ENCODE measurements at places on chromosomes 2 and 18.

GRCh38 chr2:99631700-99632099, 141.9 kb upstream of the REV1 start:
- DNase-seq: no peak

GRCh38 chr2:135066710-135067109, 14.6 kb downstream of the RAB3GAP1 start:
- DNase-seq: no peak

DNA sequence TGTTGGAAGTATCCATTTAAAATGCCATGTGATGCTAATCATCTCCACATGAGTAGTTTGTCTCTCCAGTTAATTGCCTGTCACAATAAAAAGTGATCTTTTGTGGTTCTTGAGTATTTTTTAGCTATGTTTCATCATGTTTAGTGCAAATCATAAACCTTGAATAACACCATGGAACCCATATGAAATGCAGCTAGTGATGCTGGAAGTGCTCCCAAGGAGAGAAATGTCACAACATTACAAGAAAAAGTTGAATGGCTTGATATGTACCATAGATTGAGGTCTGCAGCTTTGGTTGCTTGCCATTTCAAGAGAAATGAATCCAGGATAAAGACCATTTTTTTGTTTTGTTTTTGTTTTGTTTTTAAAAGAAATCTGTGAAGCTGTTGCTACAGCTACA, 14.3 kb downstream of the PTPN4 start:
- DNase-seq: no peak

DNA sequence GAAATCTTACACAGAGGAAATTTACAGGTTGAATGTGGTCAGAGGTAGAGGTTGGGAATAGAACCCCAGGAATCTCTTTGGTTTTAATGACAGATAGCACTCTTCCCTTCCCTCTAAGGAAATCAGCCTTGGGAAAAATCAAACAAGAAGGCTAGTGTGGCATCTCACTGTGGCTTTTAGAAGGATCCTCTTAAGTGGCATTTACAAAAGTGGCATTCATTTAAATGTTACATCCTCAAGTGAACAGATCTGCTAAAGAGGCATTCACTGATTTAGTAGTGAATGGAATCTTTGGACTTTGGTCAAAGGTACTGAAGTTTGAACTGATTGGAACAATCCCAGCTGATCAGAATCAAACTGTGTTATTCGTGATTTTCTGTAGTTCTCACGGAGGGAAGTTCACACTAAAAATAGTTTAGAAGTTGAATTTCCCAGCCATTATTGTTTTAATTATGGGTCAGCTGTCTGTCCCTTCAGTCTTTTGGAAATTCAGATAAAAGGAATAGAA, 136.5 kb upstream of the FN1 start:
- DNase-seq: no peak

DNA sequence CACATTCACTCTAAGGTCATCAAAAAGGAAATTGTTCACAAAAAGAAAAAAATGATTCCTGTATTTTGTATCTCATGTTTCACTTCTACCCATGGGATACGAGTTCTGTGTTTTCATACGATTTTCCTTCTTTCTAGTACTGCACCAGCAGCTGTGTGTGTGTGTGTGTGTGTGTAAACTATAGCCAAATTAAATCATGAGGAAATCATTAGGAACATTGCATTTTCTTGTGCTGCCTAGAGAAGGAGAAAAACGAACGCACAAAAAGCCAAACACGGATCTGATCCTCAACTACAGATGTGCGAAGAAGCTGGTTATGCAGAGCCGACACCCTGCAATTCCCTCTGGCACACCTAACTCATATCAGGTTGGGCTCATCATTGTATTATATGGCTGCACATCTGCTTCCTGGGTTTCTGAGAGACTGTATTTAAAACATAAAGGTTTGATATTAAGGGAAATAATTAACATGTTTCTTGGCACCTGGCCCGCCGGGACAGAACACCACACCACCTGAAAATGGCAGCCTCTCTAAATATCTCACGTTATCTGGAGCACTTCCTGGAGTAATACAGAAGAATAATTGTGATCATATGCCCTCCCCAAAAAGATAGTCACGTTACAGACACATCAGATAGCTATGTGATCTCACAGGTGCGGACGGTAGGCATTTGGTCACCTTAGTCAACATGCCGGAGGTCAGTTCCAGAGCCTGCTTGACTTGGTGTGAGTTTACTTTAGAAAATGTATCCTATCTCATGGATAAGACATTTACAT, 586.3 kb upstream of the SALL3 start:
- DNase-seq: no peak

GRCh38 chr2:105518897-105519296, 120.0 kb upstream of the FHL2 start:
- DNase-seq: no peak

- no peak for DNase-seq
Measured at GRCh38 chr2:1305342-1306013, 107.8 kb upstream of the TPO start.

DNA sequence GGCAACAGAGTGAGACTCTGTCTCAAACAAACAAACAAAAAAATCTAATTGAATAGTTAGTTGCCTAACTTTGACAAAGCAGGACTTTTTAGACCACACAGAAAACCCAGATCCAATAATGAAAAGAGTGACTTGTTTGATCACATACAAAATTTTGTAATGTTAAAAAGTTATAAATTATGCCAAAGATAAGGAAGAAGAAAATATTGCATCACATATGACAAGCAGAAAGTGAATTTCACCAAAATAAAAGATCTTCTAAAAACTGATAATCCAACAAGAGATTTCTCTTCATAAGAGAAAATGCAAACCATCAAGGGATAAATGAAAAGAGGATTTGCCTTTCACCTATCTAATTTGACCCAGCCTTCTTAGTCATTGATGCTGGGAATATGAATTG, 2.8 kb upstream of the RMP24 start:
- no peak for DNase-seq

GRCh38 chr18:56487801-56488200, 150.6 kb downstream of the TXNL1 start:
- DNase-seq: no peak

DNA sequence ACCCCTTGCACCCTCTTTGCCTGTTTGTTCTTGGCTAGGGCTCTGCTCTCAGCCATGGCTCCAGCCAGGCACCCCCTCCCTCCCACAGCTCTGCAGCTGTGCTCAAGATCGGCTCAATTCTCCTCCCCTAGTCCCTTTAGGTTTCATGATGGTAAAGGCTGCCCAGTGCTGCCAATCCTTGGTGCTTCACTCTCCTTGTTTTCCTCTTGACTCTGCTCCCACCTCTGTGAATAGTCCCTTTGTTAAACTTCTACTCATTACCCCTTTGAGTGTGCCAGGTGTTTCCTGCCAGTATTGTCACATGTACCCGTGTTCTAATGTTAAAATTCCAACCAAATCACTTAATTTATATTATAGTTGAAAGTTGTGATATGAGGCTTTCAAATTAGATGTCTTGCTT, 101.0 kb upstream of the CERS6 start:
- peak; percentile 35 for DNase-seq

GRCh38 chr2:223841436-223842190, 4.2 kb upstream of the AP1S3 start:
- DNase-seq: no peak

GRCh38 chr2:20496076-20496872, 49.4 kb downstream of the RHOB start:
- no peak for DNase-seq

- no peak for DNase-seq
Measured at GRCh38 chr18:8424917-8425725, 184.1 kb upstream of the RAB12 start.

DNA sequence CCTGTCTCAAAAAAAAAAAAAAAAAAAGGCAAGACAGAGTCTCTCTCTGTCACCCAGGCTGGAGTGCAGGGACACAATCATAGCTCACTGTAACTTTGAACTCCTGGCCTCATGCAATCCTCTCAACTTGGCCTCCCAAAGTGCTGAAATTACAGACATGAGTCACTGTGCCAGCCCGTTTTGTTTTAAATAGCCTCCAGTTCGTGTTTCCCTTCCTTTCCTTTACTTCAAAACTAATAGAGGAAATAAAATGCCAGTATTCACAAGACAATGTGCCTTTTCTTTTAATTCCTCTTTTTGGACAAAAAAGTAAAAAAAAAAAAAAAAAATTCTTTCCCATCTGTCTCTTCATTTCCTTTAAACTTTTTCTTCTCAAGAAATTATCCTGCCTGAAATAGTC, 54.5 kb upstream of the ACMSD start:
- DNase-seq: no peak

GRCh38 chr18:11995445-11996189, 14.3 kb downstream of the IMPA2 start:
- DNase-seq: peak; percentile 18

GRCh38 chr2:182890773-182891378, 24.4 kb upstream of the FRZB start:
- DNase-seq: no peak

- DNase-seq: no peak
Measured at GRCh38 chr2:109455731-109456691, 157.8 kb downstream of the SEPTIN10 start.

- no peak for DNase-seq
Measured at GRCh38 chr2:15734674-15735483, 143.2 kb downstream of the DDX1 start.

- DNase-seq: no peak
Measured at GRCh38 chr18:74281011-74281979, 10.5 kb downstream of the CYB5A start.

DNA sequence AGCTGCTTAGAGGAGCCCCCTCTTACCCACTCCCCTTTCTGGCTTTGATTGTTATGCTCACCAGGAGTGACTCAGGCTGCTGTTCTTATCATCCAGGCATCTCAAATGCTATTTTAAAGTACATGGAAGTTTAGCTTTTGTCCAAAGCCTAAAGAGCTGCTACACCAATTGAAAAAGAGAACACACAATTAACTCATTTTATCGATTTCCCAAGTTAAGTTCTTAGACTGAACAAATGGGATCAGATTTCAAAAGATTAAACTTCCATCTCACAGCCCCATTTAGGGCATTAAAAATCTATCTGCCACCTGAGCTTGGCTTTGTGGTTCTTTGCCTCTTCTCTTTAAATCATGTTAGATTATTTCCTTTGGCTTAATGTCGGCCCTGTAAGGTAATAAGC, 81.2 kb downstream of the MYO5B start:
- DNase-seq: no peak

- no peak for DNase-seq
Measured at GRCh38 chr2:230795856-230796255, 68.9 kb upstream of the ITM2C start.

DNA sequence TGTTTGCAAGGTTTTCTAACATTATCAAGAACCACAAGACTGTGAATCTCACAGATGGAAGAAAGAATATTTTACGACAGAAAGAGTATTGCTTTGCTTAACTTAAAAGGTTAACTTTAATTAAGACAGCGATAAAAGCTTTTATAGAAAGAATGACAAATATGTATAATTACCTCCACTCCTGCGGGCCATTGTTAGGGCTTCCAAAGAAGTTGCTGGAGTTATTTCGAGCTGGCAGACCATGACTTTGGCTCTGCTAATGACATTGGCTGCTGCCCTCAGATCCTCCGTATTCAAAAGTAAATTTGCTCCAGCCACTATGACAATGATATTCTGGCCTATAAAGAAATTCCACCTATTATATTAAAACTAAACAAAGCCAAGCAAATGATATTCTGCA, 47.3 kb downstream of the RBKS start:
- no peak for DNase-seq

DNA sequence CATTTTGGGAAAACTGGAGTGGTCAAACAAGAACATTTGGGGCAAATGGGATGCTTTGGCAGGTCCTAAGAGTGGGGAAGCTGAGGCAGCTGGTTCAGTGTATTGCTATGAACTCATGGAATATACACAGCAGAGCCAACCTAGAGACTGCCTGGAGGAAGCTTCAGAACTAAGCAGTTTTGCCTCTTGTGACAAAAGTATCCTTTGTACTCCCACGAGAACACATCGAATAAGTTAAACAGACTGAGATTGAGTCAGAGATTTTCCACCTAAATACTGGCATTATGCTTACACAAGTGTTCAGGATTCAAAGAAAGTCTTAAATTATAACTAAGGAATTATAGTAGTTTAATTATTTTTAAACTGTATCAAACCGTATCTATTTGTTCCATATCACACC, 5.2 kb upstream of the ARMC9 start:
- DNase-seq: no peak

DNA sequence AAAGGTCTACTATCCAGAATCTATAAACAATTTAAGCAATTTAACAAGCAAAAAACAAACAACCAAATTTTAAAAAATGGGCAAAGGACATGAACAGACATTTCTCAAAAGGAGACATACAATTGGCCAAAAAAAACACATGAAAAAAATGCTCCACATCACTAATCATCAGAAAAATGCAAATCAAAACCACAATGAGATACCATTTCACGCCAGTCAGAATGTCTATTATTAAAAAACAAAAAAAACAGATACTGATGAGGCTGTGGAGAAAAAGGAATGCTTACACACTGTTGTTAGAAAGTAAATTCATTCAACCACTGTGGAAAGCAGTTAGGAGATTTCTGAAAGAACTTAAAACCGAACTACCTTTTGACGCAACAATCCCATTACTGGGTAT, 66.4 kb upstream of the SESTD1 start:
- DNase-seq: no peak

DNA sequence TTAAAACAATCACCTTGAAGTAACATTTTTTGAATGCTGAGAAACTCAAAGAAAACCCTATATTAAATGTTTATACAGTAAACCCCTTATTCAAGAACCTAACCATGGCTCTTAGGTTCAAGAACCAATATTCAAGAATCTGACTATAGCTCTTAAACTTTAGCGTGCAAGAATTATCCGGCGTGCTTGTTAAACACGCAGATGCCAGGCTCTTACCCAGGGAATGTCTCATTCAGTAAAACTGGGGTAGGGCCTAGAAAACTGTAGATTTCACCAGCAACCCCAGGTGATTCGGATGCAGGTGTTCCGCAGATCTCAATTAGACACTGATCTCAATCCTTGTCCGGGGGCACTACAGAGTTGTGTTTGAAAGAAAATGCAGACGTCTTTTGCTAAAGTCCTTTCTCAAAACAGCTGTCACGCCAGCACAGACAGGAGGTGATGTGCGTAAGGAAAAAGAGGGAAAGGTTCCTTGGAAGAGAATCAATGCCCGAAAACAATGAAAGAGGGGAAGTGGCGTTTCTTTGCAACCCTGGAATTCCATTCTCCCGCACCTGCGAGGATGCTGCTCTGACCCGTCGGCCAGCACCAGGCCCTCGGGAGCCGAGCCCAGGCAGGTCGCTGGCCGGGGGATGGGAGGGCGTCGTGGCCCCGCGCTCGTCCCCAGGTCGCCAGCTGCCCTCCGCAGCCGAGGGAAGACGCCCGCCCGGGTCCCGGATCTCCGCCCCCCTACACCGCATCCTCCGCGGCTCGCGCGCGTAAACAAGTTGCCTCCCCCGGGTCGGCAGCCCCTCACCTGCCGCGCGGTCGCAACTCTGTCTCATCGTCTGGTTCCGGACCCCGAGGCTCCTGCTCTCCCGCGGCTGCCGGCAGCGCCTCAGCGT, 851 bp downstream of the EIF2AK3 start:
- DNase-seq: no peak

- no peak for DNase-seq
Measured at GRCh38 chr2:227853765-227854271, 17.6 kb upstream of the DAW1 start.

GRCh38 chr2:209049608-209050007, 374.2 kb upstream of the MAP2 start:
- no peak for DNase-seq
